LHCN-M2 (cell line): ENCODE measurements at places on chromosomes 7 and 10. TPM values are rescaled to one million over a fixed set of nuclear protein-coding genes. Genes with fewer than 3 reads are reported as not detected.

The PPP1R3A gene
- not detected in 2 replicates for total RNA-seq

- DNase-seq, result no peak
Measured at GRCh38 chr10:112177247-112177646, 6.3 kb downstream of the GPAM start.

- DNase-seq, result no peak
Measured at GRCh38 chr10:87531908-87532622, 27.4 kb downstream of the MINPP1 start.

The NPFFR1 gene
- total RNA-seq, result not detected in 2 replicates

DNA sequence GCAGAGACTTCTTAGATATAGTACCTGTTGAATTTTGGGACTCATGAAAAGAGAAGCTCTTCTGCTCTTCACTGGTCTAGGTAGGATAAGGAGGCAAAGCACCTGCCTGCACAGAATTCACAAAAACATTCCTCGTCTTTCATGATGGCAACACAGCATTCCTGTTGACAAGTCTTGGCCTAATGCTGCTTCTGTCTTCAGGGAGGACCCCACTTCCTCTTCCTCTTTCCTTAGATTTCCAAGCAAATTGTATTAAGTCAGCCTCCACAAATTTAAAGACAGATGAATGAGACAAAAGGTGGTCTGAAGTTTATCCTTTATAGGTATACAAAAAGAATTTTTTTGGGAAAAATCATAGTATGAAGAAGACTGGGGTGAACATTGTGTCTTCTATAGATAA lies 64.9 kb downstream of the DNAJB9 start:
- no peak for DNase-seq

The ADAM22 gene
- 0.17 and 0.19 TPM in 2 replicates for total RNA-seq

- DNase-seq, result no peak
Measured at GRCh38 chr10:13969792-13970140, 361.0 kb downstream of the FRMD4A start.

DNA sequence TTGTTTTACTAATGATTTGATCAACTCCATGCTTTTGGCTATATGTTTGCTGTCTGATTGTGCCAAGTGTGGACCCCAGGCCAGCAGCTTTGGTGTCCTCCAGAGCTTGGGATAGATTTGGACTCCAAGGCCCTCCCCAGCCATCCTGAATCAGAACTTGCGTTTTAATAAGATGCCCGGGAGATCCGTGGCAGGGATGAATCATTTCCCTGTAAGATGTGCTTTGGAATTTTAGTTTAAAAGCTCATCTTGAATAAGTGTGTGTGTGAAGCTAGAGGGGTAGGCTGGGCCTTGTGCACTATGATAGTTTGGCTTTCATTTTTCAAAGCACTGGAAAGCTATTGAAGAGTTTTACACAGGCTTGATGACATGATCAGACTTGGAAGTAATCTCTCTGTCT lies 66.2 kb upstream of the SDK1 start:
- DNase-seq, result peak; percentile 6

The HMX3 gene
- not detected in 2 replicates for total RNA-seq

DNA sequence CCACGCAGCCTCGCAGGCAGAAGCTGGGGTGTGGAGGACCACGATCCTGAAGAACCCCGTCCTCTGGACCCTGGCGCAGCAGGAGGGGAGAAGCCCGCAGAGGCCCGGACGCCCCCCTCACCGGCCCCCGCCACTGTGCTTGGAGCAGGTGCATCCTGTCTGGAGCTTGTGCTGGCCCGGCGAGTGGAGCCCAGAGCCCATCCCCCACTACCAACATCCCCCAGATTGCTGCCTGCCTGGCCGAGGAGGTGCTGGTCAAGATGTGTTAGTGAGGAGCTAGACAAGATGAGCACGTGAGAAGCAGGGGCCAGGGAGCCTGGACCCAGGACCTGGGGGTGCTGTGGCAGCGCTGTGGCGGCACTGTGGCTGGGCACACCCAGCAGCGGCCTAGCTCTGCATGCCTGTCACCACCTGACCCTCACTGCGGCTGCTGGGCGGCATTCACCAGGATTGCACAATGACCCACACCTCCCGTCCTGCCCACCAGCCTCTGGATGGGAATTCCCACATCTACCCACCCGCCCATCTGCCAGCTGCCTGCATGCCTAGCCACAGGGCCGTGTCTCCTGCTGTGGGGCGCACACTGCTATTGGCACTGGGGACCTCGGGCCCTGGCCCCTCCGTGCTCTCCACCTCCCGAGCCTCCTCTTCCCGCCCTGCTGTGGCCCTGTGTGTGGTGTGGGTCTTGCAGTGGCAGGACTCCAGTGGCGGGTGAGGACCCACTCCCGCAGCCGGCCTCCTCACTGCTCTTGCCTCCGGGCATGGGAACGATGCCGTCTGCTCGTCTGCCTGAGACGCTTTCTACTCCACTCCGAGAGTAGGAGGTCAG lies 11.8 kb downstream of the GPR146 start:
- DNase-seq, result peak; percentile 20

DNA sequence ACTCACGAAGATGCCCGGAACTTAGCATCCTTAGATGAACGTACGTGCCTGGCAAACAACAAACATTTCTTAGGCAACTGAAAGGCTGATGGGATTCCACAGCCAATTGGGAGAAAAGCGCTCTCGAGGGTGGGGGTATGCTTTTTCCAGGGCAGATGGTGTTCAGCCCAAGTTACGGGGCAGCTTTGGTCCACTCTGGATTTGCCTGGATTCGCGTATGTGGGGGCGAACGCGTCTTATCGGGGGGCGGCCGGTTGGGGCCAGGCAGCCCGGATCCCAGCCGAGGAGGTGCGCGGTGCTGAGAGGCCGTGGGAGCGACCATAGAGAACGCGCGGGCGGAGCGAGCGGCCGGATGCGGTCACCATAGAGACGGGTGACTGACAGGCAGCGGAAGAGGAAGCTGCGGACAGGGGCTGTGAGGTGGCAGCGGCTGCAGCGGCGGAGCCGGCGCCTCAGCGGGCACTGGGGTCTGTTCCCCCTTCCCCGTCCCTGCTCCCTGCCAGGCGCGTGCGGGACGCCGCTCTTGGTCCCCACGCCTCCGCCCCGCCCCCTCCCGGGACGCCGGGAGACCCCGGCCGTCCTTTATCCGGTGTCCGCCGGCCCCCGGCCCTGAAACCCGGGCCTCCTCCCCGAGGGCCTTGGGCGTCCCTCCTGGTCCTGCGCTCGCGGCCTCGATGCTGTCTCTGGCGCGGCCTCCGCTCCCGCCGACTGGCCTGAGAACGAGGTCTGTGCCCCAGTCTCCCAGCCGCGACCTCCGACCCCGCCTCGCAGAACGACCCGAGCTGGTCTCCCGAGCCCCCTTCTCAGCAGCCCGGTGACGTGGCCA lies at the start of gene CHPF2:
TSS of gene CHPF2 (plus strand) at position 393 of the 826 bp plus-strand sequence. CDS start 1,529 bp downstream, outside the sequence.
- peak; percentile 88 for DNase-seq

DNA sequence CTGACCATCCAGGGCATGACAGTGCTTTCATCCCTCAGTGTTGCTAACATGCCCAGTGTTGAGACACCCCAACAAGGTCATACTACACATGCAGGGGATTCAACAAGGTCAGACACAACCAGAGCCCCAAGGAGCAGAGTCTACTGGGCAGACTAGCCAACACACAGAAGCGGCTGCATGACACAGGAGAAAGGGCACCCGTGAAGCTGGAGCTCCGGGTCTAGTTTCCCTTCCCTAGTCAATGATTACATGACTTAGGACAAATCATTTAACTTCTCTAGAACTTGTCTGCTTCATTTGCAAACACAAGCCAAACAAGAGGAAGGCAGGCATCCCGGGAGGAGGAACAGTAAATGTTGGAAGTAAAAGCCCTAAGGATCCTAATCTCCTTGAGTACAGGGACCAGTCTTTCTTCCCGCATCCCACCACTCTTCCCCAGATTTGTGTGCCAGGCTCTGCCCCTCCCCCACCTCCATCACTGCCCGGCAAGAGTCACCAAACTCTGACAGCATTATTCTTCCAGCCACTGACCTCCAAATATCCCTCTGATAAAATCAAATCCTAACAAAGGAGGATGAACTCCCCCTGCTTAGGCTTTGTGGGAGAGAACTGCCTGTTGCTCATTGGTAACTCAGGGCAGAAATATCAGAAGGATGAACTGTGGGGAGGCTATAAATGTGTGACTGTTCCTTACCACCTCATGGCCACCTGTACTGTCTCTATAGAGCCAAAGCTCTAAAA lies 104.3 kb downstream of the KCNMA1 start:
- DNase-seq, result no peak

- DNase-seq, result peak; percentile 35
Measured at GRCh38 chr7:112411186-112411795, 39.0 kb upstream of the IFRD1 start.

The CALHM2 gene
- total RNA-seq, result 28.0 and 28.1 TPM in 2 replicates

GRCh38 chr7:84123965-84124547 lies 70.5 kb downstream of the SEMA3A start:
- peak; percentile 80 for DNase-seq

GRCh38 chr10:90969121-90969534 lies 48.2 kb upstream of the ANKRD1 start:
- peak; percentile 62 for DNase-seq

- DNase-seq, result no peak
Measured at GRCh38 chr7:94188350-94188749, 184.2 kb upstream of the BET1 start.

DNA sequence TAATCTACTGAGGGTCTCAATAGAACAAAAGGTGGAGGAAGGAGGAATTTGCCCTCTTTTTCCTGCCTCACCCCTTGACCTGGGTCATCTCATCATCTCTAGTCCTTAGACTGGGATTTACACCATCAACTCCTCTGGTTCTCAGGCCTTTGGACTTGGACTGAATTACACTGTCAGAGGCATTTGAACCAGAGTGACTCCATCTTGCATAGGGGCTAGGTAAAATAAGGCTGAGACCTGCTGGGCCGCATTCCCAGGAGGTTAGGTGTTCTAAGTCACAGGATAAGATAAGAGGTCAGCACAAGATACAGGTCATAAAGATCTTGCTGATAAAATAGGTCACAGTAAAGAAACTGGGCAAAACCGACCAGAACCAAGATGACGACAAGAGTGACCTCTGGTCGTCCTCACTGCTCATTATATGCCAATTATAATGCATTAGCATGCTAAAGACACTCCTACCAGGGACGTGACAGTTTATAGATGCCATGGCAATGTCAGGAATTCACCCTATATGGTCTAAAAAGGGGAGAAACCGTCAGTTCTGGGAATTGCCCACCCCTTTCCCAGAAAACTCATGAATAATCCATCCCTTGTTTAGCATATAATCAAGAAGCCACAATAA lies 84.0 kb downstream of the C1GALT1 start:
- no peak for DNase-seq

DNA sequence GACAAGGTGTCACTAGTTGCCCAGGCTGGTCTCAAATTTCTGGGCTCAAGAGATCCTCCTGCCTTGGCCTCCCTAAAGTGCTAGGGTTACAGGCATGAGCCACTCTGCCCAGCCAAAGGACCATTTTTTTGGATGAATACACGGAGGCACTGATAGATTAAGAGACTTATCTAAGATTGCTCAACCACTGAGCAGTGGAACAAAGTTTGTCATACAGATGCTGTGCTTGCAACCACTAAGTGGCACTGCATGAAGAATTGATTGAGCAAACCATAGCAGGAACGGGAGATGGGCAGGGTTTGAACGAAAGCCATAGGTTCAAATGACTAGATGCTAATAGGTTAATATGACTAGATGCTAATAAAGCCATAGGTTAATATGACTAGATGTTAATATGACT lies 61.1 kb downstream of the EBLN1 start:
- DNase-seq, result no peak

The KIAA1549 gene
- 2.5 and 3.3 TPM in 2 replicates for total RNA-seq

The HOXA6 gene
- 1.6 and 2.1 TPM in 2 replicates for total RNA-seq

The ZNF503 gene
- 3.8 and 4.1 TPM in 2 replicates for total RNA-seq

GRCh38 chr10:112446055-112446854 lies 459 bp downstream of the ZDHHC6 start:
- peak; percentile 27 for DNase-seq

DNA sequence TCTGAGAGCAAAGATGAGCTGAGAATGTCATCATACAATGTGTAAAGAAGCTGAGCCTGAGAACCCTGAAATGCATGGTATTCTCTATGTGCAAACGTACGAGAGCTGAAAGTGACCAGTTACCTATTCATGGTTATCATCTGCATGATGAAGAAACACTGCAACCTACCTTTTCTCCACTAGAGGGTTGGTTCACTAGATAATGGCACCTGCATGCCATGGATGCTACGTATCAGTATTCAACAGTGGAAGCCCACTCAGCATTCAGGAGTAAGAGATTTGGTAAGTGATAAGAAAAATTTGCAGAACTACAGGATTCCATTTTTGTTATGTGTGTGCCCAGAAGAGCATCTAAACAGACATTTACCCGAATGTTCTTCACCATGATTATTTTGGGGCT lies 145.4 kb downstream of the PTPRN2 start:
- no peak for DNase-seq

The AGR2 gene
- total RNA-seq, result not detected in 2 replicates

- DNase-seq, result no peak
Measured at GRCh38 chr7:26182283-26182682, 18.3 kb downstream of the HNRNPA2B1 start.
